Transverse colon (tissue), 4 donors: ENCODE measurements at places on chromosomes 11 and 22. TPM values are rescaled to one million over a fixed set of nuclear protein-coding genes. Genes with fewer than 3 reads are reported as not detected.

- no peak for DNase-seq
These were observed 63.5 kb upstream of the WNT11 start for GRCh38 chr11:76269661-76270261.

GRCh38 chr11:121723246-121723741, 270.5 kb upstream of the SORL1-AS1 start:
- DNase-seq: no peak

- no peak for DNase-seq
These were observed 49.6 kb upstream of the GLYAT start for GRCh38 chr11:58781345-58781744.

DNA sequence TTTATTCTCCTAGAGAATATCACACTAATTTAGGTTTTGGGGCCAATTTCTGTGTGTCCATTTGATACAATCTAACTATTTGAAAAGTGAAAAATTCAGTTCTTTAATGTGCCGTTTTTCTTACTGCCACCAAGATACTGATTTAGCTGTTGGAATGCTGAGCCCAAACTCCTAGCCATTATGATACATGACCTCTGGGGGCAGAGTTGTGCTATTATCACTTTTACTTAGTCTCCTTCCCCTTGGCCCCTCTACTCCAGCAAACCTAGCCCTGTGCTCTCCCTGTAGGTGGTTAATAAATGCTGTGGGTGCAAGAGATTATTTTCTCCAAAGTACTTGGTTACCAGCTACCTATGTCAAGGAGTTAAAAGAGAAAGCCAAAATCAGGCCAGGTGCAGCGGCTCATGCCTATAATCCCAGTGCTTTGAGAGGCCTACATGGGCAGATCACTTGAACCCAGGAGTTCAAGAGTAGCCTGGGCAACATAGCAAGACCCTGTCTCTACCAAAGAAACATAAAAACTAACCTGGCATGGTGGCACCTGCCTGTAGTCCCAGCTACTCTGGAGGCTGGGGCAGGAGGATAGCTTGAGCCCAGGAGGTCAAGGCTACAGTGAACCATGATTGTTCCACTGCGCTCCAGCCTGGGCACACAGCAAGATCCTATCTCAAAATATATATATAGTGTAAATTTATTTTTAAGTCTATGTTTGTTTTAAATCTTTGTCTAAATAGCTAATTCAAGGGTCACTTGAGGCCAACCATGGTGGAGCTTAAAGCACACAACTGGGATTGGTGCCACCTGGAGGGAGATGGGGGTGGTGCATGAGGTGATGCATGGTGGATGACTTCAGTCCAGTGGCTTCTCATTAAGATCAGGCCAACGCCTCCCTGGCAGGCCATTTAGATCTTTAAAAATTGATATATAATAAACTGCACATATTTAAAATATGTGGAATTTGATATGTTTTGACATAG, 193.2 kb upstream of the PLET1 start:
- DNase-seq: peak; percentile 26

DNA sequence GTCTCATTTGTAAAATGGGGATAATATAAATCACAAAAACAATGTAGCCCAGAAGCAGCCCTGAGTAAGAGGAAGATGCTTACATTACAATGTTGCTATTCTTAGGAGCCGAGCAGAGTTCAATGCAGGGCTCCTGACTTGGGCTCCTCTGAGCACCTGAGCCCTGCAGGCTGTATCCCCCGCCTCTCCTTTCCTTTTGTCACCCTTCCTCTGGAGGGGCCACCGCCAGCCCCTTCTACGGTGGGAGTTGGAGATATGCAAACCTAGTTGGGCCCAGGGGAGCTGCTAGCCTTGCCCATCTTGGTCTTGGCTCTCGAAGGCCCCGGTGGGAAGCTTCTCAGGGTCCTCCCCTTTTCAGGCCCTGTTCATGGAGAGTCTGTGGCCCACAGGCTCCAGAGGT, 8.4 kb upstream of the CSNK1E start:
- DNase-seq: no peak

GRCh38 chr11:120521176-120521575, 9.6 kb downstream of the GRIK4 start:
- no peak for DNase-seq

DNA sequence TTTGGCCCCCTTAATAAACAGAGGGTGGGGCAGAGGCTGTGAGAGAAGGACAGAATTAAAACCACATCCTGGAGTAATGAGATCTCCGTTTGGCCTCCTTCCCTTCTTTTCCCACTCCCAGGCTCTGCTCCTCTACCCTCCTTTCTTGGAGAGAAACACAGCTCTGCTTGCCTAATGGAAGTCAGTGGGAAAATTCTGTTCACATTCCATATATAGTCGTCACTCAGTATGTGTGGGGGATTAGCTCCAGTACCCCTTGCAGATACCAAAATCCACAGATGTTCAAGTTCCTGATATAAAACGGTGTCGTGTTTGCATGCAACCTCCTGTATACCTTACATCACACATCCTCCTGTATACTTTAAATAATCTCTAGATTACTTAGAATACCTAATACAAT, 37.6 kb upstream of the THY1 start:
- no peak for DNase-seq

- DNase-seq: no peak
These were observed 3.7 kb downstream of the SNX19 start for GRCh38 chr11:130912552-130912951.

GRCh38 chr11:13949876-13950275, 12.6 kb upstream of the SPON1 start:
- no peak for DNase-seq

DNA sequence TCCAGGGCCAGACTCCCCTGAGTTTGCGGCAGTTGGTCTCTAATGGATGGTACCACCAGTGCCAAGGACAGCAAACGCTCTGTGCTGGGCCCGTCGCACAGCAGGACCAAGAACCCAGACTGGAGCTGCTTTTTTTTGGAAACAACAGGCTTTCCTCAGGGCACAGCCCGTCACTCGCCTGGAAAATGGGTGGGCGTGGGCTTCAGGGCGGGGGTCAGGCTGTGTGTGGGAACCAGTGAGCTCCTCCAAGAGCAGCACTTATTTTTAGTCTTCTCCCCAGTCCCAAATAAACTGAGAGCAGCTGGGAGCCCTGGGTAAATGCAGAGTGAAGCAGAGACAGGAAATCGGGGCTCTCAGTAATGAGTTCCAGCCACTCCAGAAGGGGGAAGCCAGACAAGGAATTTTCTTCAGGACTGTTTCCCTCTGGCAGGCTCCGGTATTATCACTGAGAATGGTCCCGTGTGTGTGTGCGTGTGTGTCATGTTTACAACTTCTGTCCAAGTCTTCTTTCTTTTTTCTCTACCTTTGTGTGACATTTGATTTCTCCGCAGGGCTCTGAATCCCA, 63.0 kb downstream of the PPFIBP2 start:
- DNase-seq: no peak

DNA sequence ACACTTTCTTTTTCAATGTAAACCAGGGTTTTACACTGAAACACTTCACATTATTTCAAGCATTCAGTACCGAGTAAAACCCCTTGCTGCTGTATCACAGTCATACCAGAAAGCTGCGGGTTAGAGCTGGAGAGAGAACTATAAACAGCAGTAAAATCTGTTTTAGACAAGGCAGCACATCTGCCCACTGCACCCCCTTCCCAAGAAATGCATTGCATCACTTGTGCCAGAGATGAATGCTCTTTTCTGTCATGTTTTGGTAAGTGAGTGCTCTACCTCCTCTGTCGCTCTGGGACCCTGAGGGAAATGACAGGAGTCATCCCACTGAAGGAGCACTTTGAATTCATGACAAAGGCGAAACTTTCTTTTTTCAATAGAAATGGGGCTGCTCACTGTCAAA, 107.2 kb downstream of the MAML2 start:
- DNase-seq: no peak

The PAFAH1B2 gene
- 18.1 TPM for total RNA-seq

The PCF11 gene
- total RNA-seq: 81.1 TPM

The OR4D5 gene
- not detected for total RNA-seq

The KIRREL3 gene
- 15.7 TPM for total RNA-seq

The APOA4 gene
- not detected for total RNA-seq

The PPFIBP2 gene
- total RNA-seq: 36.0 TPM

The PIH1D2 gene
- total RNA-seq: 0.68 TPM
